ENCODE measurements at places on chromosomes 6 and 20.
A peak's percentile ranks its signal among the peaks of the same experiment; 100 is the strongest.

DNA sequence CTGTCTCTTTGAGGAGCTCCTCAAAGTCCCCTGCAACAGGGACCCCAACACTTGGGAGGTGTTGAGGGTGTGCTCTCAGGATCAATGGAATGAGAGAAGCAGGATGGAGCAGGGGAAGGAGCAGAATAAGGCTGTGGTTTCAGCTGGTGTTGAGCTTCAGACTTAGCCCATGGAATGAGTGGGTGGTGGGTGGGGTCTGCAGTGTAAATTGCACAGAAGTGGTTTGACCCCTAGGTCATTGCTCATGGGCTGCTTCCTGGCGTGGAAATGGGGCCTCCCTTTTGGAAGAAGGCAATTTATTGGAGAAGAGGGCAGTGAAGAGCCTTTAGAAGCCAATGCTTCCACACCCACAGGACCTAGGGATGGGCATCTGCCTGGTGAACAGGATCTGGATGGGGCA is 37.0 kb upstream of the KCNG1 start:
- DNase-seq, result no peak

DNA sequence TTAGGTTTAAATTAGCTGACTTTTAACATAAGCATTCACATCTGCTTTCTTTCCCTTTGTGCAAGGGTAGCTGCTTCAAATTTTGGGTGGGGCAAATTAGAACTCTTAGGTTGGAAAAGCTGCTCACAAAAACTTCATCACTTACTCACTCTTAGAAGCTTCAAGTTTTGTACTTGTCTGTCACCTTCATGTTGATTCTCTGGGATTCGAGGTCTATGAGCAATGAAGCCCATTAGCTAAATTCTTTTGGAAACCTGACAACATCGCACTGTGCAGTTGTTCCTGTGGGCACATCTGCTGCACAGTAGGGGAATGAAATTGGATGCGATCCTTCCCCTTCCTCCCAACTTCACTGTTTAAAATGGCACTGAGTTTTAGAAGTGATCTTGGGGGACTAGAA is 156.1 kb downstream of the UBE3D start:
- no peak for DNase-seq

- no peak for DNase-seq
These were observed 7.0 kb downstream of the MUC21 start for GRCh38 chr6:30990422-30991086.

DNA sequence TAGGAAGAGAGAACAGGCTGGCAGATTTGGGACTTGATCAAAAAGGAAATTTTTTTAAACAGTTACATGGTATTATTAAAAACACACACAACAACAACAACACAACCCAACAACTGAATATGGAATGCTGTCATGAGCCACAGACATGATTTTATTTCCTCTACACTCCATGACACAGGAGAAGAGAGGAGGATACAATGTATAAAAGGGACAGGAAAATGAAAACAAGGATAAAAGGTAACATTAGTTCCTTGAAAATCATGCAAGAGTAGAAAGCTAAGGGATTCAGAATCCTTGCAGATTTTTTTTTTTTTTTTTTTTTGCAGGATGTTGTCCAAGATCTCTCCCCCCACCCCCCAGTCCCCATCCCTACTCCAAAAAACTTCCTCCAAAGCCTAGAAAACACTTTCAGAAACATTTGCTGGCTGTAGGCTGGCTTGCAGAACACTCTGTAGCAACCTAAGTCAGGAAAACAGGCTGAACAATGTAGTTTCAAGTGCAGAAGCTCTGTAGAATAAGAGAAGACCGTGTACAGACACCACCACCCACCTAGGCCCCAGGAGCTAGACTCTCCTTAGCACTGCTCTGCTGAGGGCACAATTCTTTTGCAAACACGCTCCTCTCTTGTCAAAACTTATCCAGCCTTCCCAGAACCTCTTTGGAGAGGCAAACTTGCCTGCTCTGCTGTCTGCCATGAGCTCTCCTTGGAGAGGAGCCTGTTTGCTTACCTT is 845 bp downstream of the ZMYND8 start:
- DNase-seq, result peak; percentile 58

DNA sequence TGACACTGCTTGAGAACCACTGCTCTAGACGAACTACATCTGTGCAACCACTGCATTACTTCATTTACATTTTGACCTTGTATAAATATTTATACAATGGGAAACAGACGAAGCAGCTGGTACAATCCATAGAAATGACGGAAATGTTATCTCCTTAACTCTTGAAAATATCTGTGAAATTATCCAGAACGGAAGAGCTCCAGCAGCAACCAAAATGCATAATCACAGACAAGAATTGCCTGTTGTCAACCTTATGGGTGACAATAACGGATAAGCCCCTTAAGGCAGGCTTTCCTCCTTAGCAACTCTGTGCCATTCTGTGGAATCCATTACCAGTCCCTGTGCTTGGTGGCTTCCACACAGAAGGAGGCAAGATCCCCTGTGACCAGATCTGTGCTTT is 115.4 kb downstream of the DTNBP1 start:
- DNase-seq, result no peak

DNA sequence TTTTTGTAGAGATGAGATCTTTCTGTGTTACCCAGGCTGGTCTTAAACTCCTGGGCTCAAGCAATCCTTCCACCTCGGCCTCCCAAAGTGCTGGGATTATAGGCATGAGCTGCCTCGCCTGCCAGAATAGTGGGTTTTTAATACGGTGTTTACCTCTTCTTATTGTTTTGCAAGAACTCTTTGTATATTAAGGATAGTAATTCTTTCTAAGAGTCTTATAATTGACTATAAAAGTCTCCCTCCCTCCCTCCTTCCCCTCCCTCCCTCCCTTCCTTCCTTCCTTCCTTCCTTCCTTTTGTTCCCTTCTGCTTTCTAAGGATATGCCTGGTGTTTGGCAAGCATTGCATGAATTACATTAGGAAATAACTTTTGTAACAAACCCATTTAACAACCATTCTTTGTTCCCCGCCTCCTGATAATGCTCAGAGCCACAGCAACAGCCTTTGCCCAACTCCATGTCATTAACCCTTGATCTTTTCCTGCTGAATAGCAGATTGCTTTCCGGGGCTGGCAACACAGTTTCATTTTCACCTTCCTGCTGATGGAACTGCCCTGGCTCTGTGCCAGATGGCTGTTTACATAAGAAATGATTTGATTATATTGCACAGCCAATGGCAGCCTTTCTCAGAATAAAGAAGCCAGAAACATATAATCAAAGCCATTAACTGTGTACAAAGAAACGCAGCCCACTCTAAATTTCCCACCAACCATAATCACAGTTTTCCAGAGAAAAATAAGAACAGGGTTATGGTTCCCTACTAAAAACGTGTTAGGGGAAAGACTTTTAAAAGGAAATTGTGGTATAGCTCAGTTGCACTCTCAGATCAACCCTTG is 143.7 kb upstream of the PTPN1 start:
- DNase-seq, result peak; percentile 65

- no peak for DNase-seq
These were observed 200 bp downstream of the ZBTB22 start for GRCh38 chr6:33317419-33317668.

DNA sequence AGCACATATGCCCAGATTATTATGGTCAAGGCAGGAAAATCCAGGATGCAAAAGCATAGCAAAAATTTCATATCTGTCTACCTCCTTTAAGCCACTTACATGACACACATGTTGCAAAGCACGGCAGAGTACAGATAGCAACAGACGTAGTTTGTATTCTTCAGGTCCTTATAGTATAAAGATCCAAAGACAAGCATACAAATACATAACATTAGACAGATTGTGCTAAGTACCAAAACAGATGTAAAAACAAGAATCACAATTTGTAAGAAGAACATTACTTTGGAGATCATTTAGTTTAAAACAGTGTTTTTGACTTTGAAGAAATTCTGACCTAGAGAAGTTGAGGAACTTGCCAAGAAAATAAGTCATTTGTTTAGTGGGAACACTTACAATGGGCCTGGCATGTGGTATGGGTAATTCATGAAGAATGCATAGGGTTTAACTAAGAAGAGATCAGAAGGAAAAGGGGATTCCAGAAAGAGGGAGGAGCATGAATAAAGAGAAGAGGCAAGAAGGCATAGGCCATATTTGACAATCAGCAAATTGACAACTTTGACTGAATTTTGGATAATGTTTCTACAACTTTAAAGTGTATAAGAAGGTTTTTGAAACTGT is 30.6 kb upstream of the LMBRD1 start:
- DNase-seq, result no peak

- no peak for DNase-seq
These were observed 48.5 kb upstream of the SIRPG start for GRCh38 chr20:1706079-1706478.

GRCh38 chr20:38935285-38935684 is 9.1 kb downstream of the FAM83D start:
- DNase-seq, result peak; percentile 14

DNA sequence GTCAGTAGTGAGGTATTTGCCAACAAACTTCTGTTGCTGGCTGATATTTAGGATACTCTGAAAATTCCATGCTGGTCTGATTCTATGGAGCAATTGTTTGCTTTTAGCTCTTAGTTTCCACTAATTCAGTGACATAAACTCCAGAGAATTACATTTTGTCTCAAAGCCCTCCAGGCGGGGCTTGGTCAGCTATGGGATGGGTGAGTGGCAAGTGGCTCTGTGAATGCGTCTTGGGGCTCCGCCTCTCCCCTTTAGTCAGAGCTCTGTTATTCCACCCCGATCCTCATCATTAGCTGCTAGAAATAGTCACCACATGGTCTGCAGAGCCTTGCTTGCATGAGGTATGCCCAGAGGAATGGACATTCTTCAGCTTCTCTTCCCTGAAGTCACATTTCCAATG is 540.6 kb downstream of the QKI start:
- no peak for DNase-seq

GRCh38 chr6:168301648-168302398 is 17.8 kb downstream of the DACT2 start:
- no peak for DNase-seq

DNA sequence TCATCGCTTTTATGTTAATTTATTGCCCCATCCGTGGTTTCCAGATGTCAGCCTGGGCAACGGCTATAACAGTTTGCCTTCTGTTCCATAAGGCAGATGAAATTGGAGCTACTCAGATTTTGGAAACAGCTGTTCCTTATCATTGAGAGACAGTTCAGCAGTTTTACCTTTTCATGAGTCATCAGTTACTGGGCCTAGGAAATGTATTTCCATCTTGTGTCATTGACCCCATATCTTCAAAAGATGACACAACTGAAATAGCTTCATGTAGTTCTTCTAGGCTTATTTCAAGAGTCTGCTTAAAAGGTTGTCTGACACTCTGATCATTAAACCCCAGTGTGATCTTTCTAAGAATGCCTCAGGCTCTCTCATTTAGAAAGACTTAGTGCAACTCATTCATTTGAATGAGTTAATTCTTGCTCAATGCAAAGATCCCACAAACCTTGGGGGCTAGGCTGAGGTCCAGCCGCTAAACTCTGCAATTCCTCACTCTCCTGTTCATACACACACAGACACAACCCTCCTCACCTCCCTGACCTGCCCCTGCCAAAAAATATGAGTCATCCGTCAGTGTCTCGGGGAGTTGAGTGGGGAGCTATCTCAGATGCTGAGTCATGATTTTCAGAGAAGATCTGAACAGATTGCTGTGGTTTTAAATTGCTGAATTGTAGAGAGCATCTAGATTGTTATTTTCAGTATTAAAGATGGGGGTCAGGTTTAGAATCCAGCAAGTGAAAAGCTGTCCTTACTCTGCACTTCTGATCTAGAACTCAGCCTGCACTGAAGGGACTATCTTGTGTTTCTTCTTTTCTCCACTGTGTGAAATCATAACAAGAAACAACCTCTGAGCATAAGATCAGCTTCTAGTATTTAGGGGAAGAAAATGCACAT is 61.8 kb downstream of the RPP40 start:
- DNase-seq, result peak; percentile 43

DNA sequence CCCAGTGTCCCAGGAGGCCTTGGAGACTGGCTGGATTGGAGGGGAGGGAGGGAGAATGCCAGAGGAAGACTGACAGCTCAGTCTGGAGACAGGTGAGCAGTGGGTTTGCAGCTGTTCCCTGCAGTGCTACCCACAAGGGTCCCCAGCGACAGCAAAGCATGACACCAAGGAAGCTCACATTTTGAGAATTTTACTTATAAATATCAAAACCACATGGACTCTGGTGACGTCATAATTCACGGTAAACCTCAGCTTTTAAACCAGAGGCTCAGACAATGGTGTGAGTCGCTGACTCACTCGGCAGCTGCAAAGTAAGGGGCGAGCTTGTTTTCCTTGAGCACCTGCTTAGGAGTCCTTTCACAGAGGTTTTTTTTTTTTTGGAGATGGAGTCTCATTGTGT is 65.2 kb downstream of the THBS2 start:
- DNase-seq, result no peak

DNA sequence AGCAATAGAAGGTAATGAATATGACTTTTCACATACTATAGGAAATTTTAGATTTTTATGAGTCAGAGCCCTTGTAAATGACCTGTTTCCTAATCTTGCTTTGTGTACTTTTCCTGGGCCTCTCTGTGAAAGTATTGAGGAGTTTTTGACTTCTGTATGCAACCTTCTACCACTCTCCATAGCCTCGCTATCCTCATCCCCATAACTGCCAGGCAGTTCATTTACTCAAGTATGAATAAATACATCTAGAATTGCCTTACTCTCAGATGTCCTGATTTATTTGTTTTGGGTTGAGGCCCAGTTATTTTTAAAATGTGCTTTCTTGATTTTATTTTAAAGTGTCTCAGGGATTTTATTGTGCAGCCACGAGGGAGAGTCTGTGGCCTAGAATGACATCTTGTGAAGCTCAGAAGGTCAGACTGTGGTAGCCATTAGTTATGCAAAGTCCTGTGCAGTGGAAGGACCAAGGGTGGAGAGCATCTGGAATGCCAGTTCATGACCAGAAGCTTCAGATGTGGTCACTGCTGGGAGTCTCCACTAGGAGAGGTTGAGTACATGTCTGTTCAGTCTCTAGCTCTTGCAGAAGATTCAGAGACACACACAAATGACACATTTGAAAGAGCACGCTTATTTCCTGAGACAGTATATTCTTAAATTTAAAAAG is 346.2 kb upstream of the IMPG1 start:
- DNase-seq, result no peak

DNA sequence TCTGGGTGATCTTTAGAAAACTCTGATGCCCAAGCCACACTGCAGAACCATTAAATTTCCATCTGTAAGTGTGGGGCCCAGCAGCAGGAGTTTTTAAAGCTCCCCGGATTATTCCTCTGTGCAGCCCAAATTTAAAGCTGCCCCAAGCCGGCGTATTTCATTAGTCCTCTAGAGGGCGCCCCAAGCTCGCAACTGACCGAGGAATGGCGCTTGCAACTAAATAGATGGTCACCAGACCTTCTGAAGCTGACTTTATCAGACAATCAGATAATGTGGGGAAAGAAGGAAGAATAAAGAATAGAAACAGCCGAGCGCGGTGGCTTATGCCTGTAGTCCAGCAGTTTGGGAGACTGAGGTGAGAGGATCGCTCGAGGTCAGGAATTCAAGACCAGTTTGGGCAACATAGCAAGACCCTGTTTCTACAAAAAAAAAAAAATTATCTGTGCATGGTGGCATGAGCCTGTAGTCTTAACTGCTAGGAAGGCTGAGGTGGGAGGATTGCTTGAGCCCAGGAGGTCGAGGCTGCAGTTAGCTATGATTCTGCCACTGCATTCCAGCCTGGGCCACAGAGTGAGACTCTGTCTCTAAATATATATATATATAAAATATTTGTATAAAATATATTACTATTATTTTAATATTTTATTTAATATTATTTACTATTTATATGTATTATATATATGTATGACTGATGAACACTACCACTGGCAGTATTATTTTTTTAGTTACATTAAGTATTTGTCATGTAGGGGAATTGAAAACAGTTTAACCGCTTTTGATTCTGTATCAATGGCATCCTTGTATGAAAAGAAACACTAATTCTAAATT is 56.0 kb downstream of the OTOR start:
- peak; percentile 72 for DNase-seq

Measured in suppressor macrophage (primary cell).